ENCODE measurements at places on chromosomes 6 and 20. TPM values are rescaled to one million over a fixed set of nuclear protein-coding genes. Genes with fewer than 3 reads are reported as not detected.

GRCh38 chr20:23624324-23624691 is 13.4 kb downstream of the CST3 start:
- no peak for DNase-seq

- DNase-seq, result no peak
Measured at GRCh38 chr6:121760745-121761144, 325.3 kb downstream of the GJA1 start.

DNA sequence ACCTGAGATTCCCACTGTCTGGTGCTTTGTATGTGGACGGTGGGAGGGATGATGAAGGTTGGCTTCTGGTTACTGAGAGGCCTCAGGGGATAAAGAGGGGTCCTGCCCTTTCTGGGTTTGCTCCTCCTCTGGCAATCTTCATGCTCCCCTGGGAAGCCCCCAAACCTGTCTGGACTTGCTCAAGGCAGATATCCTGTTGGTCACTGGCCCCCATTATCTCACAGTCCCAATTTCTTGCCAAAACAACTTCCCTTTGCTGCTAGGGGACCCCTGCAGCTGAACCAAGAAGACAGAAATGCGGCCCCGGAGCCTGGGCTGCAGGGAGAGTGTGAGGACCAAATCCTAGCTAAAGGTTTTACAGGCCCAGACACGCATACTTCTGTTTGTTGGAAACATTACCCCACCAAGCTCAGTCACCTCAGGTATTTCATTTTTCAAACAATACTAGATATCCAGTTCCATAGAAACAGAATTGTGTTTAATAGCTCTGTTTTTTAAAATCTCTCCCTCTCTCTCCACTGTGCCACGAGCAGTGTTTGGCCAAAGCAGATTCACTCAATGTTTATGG is 63.4 kb upstream of the MRPS10 start:
- DNase-seq, result no peak

DNA sequence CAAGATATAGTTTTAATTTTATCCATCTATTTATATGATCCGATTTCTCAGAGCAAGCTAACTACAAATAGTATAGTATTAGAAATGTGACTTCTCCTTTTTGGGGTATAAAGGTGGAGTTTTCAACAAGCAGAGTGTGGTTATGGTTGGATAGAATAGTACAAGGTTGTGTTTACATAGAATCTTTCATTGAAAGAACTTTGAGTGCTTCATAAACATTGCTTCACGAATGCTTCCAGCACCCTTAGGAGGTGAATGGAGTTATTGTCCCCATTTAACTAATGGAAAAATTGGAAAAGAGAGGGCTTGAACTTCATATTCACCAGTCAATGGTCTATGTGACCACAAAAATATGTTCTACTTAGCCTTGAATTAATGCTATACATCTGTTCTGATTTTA is 134.1 kb upstream of the CITED2 start:
- DNase-seq, result no peak

DNA sequence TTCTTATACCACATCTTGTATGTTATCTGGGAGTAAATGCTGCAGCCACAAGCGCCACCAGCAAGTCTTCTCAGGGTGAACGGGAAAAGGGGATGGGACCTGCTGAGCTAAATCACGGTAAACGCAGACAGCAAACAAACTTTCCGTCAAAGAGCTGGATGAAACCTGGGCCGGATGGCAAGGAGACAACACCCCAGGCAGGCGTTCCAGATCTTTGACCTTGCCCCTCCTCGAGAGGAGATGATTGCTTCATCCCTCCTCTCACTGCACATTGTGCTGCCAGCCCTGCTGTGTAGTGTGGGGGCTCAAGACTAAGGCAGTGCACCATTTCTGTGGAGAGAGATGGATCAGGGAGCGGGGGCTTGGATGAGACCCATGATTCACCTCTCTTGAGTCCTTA is 9.8 kb downstream of the RAET1E start:
- no peak for DNase-seq

DNA sequence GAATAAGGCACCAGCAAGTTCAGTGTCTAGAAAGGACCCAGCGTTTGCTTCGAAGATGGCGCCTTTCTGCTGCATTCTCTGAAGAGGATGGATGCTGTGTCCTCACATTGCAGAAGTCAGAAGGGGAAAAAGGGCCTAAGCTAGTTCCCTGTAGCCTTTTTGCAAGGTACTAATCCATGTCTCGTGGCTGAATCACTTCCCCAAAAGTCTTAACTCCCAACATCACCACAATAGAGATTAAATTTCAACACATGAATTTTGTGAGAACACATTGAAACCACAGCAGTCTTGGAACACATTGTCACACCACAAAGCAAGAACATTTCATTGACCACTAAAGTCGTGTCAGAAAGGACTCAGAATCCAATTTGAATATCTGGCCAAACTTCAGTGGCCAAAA is 42.1 kb downstream of the KLHL31 start:
- no peak for DNase-seq

DNA sequence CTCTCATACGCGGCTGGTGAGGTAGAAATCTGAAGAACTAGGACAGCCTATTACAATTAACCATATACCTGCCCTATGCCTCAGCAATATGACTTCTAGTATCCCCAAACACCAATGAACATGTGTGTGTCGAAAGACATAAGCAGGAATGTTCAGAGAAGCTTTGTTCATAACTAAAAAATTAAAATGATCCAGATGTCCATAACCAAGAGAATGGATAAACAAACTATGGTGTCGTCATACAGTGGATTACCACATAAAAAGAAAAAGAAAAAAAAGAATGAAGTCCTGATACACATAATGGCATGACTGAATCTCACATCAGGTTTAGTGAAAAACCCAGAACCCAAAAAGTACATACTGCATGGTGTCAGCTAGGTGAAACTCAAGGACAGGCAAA is 73.9 kb downstream of the MDN1 start:
- no peak for DNase-seq

DNA sequence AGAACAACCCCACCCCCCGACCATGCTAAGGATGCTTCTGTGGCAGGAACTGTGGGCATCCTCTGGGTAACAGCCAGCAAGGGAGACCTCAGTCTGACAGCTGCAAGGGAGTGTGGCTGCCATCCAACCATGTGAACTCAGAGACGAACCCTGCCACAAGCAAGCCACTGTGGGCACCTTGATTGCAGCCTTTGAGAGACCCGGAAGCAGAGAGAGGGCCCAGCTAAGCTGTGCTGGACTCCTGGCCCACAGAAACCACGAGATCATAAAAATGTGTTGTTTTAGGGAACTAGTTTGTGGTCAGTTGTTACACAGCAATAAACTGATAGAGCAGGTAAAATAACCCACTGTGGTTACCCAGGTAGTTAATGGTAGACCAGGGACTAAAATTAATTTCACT is 414.6 kb downstream of the CDH26 start:
- DNase-seq, result no peak

DNA sequence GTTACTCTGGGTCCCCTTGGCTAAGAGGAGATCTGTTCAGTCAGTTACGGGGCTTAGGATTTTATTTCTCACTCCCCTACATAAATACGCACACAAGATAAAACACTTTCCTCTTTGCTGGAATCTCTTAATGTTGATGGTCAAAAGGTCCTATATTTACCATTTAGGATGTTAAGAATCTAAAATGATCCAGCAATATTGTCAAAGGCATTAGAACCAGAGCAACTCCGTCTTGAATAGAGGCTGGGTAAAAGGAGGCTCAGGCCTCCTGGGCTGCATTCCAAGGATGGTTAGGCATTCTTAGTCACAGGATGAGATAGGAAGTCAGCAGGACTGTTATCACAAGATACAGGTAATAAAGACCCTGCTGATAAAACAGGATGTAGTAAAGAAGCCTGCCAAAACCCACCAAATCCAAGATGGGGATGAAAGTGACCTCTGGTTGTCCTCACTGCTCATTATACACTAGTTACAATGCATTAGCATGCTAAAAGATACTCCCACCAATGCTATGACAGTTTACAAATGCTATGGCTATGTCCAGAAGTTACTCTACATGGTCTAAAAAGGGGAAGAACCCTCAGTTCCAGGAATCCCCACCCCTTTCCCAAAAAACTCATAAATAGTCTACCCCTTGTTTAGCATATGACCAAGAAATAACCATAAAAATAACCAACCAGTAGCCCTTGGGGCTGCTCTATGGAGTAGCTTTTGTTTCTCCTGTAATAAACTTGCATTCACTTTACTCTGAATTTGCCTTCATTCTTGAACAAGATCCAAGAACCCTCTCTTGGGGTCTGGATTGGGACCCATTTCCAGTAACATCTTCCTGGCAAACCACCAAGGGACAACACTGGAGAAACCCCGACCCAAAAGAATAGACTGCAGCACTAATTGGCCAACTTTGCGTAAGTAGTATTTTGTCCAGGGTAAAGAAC is 107.5 kb downstream of the DTNBP1 start:
- no peak for DNase-seq

DNA sequence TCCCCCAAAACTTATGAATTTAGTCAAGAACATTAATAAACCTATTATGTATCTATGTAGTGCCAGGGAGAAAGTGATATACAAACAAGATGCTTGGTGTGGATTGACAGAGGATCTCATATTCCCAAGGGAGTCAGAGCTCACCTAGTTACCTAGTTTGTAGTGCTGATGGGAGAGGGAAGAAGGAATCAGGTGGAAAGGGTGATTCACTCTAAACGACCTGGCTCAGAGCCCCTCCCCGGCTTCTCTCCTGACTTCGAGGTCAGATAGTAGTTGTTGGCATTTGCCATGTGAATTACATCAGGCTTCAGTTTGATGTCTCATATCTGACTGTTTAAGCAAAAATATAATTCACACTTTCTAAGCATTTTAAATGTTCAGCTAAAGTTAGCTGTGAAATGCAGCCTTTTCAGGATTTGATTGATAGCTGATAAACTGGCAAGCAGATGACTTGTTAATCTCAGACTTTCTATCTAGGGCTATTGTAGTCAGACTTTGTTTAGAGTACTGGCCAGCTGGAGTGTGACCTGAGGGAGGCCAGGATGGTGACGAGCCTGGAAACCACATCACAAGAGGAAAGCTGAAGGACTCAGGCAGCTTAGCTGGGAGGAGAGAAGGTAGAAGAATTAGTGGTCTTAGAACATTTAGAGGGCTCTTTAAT is 123.7 kb downstream of the AKAP7 start:
- no peak for DNase-seq

Gene C6orf163
- total RNA-seq, result 8.2 TPM

DNA sequence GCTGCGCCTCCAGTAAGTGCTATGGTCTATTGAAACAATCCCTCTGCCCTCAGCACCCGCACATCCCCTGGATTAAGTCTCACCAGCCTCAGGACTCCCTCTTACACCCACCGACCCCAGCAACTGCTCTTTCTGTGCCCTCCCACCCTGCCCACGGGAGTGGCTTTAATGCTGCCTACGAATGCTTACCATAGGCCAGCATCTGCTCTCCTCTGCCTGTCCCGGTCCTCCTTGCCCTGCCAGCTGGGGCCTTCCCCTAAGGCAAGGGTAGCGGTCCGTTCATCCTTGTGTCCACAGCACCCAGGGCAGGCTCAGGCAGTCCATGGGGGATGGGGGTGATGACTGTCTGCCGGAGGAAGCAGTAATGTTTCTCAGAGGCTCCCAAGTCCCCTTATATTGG is 4.1 kb downstream of the EBF4 start:
- no peak for DNase-seq

- no peak for DNase-seq
Measured at GRCh38 chr20:19779634-19780033, 21.6 kb downstream of the RIN2 start.

Gene HFE
- not detected for total RNA-seq

Gene BIRC7
- total RNA-seq, result not detected

GRCh38 chr6:107656401-107656800 is 166.5 kb downstream of the SOBP start:
- no peak for DNase-seq

Measured in glutamatergic neuron (in vitro differentiated cells).